OCI-LY7 (cell line): ENCODE measurements at places on chromosomes 2 and 18. TPM values are rescaled to one million over a fixed set of nuclear protein-coding genes. Genes with fewer than 3 reads are reported as not detected.

- no peak for DNase-seq
These were observed 132.1 kb upstream of the HAAO start for GRCh38 chr2:42924418-42924886.

GRCh38 chr18:41504316-41504715, 450.7 kb upstream of the PIK3C3 start:
- DNase-seq, result no peak

- no peak for DNase-seq
These were observed 83.2 kb upstream of the MC2R start for GRCh38 chr18:13998571-13998970.

DNA sequence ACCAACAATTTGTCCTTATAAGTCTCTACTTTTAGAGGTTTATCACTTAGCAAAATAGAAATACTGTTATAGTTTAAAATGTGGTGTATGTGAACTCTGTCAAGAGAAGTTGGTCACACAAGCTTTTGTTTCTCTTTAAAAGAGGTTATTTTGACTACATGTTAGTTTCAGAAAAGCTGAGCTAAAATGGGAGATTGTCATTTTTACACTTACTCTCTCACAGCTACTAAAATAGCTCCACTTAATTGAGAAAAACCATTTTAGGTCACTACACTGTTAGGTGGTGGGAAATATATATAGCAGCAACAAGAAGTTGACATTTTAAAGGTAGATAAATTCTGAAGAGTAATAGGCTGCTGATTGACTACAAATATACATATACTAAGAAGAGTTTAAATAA, 161.5 kb upstream of the KCNJ3 start:
- no peak for DNase-seq

DNA sequence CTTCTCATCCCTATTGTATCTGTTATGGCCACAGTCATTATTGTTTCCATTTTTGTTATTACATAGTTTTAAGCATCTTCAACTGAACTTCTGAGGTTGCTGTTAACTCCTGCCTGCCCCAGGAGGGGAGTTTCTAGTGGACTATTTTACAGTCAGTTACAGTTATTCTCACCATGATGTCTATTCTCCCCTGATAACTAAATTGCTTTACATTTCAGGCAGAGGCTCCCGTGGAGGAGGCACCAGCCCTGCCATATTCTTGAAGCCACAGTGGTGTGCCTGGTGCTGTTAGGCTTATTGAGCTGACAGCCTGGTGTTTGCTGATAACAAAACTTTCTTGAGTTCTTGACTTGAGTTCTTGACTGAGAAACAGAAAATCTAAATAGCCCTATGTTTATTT, 256.4 kb downstream of the TFCP2L1 start:
- no peak for DNase-seq

DNA sequence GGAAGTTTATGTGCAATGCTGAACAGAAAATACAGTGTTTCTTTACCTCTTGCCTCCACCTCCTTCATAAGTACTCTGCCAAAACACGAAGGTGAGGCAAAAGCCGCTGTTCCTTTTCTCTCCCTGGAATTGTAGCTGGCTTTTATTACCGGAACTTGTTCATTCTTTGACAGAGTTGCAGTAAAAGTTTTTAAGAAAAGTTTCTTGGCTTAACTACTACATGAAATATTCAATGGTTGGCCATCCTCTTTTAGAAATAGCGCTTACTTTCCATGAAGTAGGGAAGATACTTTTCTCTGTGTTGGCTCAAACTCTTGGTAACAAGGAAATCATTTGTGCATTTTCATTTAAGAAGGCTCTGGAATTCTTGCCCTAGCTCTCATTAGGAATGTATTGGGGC, 950.7 kb upstream of the FANCL start:
- DNase-seq, result no peak

DNA sequence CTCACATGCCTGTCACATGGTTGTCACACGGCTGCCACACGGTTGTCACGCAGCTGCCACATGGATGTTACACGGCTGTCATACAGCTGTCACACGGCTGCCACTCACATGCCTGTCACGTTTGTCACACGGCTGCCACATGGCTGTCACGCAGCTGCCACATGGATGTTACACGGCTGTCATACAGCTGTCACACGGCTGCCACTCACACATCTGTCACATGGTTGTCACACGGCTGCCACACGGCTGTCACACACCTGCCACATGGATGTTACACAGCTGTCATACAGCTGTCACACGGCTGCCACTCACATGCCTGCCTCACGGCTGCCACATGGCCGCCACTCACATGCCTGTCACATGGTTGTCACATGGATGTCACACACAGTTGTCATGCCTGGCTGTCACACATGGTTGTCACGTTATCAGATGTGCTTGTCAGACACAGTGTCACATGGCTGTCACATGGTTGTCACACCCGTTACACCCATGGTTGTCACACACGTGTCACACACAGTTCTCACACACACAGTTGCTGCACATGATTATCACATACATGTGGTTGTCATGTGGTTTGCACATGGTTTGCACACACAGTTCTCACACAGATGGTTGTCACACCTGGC, 19.4 kb downstream of the KCNG2 start:
- DNase-seq, result no peak

TACR1 gene
- not detected in 2 replicates for total RNA-seq

- DNase-seq, result no peak
These were observed 181.9 kb downstream of the TGIF1 start for GRCh38 chr18:3631887-3632286.

NAT8 gene
- total RNA-seq, result not detected in 2 replicates

- DNase-seq, result no peak
These were observed 330.0 kb upstream of the POU3F3 start for GRCh38 chr2:104523921-104524320.

DNA sequence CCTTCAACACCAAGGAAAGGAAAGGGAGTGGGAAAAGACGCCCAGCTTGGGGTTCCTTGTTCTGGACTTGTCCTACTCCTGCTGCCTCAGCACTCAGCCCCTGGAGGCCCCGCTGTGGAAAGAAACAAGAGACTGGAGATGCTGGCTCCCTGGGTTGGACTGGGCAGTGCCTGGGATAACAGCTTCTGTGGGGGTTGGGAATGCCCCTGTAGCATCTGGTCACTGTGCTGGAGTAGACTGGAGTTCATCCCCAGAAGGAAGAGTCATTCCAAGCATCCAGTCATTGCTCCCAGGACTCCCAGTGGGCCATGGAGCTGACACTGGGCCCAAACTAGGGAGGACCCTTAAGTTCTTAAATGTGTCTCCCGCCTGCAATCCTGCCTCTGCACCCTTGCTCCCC, 129.3 kb upstream of the HAAO start:
- DNase-seq, result no peak

CHN1 gene
- not detected in 2 replicates for total RNA-seq

DNA sequence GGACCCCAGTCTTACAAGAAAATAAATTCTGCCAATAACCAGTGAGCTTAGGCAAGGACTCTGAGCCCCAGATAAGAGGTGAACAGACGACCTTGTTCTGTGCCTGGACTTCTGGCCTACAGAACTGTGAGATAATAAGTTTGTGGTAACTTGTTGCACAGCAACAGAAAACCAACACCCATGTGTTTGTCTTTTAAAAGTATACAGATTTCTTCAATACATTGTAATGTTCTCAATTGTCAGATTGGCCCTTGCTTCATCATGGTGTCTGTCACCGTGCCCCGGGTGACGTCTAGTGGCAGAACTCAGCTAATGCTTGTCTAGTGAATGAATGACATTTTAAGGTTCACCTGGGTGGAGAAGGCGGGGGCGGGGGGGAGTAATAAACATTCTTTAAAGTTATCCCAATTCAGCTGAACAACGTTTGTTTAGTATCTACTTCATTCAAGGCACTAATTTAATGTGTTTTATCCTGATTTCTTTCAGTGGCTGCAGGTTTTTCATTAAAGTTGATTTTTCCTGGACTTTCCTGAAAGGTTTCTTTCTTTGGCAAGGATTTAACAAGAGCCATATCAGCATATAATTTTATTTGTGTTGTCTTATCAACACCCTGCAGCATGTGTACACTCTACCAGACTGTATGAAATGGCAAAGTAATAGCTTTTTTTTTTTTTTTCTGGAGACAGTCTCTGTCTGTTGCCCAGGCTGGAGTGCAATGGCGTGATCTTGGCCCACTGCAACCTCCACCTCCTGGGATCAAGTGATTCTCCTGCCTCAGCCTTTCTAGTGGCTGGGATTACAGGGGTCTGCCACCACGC, 123.8 kb upstream of the DLX2 start:
- DNase-seq, result peak; percentile 5

RAB17 gene
- total RNA-seq, result not detected in 2 replicates

LYPD1 gene
- 1.4 and 2.0 TPM in 2 replicates for total RNA-seq

GDF7 gene
- total RNA-seq, result 0.06 and 0.13 TPM in 2 replicates

PLCL1 gene
- not detected in 2 replicates for total RNA-seq

AFG3L2 gene
- 61.3 and 72.7 TPM in 2 replicates for total RNA-seq

DNA sequence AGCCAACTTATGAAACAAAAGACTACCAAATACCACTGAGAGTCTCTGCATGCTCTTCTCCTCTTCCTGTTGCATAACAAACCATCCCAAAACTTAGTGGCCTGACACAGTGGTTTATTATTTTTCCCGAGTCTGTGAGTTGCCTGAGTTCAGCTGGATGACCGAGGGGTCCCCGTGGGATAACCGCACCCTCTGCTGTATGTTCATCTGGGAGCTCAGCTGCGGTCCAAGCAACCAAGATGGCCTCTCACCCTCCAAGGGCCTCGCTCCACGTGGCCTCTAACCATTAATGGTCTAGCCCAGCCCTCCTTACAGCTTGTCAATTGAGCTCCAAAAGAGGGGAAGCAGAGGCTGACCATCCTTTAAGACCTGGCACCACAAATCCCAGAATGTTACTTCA, 17.1 kb downstream of the ITM2C start:
- DNase-seq, result no peak

DNA sequence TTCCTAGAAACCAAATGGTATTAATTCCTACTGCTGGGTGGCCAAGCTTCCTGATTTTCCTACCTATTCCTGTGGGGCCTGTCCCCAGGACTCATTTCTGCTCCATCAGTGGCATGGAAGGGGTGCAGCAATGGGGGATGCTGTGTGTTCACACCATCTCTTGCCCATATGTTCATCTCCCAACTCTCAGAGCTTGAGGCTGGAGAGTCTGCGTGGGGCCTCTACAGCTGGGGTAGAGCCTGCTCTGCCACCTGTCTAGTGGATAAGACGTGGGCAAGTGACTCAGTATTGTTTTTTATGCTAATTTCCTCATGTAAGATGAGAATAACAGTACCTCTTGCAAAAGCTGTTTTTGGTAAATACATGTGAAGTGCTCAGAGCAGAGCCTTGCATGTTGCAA, 149.8 kb downstream of the ACTR3 start:
- DNase-seq, result no peak

DNA sequence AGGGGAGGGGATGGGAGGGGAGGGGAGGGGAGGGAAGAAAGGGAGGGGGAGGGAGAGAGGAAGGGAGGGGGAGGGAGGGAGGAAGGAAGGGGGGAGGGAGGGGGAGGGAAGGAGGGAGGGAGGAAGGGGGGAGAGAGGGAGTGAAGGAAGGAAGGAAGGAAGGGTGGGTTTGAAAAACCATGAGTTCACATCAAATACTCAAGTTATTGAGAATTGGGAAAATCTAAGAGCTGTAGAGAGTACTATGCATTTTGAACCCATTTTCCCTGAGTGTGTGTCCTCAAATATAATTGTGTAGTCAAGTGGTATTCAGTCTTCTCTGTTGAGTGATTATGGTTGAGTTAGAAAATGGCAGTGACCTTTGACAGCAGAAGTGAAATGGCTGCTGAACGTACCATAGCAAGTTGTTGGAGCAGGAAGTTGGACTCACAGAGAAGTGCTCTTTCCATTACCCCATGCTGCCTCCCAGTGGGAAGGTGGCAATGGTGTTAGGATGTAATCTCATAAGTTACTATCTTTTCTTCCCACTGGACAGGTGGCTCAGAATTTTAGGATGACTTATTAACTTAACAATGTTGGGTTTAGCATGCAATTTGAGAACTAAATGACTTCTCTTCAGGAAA, 214.6 kb downstream of the SETBP1 start:
- peak; percentile 46 for DNase-seq

DNA sequence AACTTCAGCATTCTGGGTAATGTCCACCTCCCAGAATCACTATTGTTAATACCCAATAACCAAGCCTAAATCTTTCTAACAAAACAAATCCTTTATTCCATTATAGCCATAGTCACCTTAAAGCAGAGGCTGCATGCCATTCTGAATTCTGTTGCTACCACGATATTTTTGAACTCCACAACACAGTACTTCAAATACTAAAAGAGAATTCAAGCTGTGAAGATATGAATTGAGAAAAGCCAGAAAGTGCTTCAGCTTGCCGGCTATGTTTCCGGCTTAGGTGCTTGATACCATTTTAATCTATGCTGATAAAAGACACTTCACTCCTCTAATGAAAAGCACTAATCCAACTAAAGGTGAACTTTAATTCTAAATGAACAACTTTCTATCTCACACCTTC, 41.3 kb downstream of the GAREM1 start:
- no peak for DNase-seq

SERPINB13 gene
- not detected in 2 replicates for total RNA-seq

- DNase-seq, result no peak
These were observed 221.2 kb downstream of the KLHL29 start for GRCh38 chr2:23606196-23606595.

DNA sequence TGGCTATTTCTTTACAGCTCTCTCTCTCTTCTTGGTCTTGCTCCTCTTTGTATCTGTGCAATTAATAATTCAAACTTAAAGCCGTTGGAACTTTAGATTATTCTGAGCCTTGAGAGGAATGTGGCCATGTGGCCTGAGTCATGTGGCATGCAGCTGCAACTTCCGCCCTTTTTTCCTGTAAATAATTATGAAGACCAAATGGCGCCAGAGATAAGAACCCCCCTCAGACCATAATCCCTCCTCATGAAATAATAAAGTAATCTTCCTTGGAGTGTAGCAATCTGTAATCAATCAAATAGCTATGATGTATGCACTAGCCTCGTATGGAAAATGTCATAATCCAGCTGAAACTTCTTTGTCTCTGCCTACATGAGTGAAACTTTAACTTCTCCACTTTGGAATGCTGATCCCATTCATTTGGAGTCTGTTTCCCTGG, 13.5 kb upstream of the TWSG1 start:
- DNase-seq, result no peak

- no peak for DNase-seq
These were observed 98.1 kb downstream of the SP3 start for GRCh38 chr2:173866874-173867618.

NPHP1 gene
- 1.2 and 2.0 TPM in 2 replicates for total RNA-seq

DNA sequence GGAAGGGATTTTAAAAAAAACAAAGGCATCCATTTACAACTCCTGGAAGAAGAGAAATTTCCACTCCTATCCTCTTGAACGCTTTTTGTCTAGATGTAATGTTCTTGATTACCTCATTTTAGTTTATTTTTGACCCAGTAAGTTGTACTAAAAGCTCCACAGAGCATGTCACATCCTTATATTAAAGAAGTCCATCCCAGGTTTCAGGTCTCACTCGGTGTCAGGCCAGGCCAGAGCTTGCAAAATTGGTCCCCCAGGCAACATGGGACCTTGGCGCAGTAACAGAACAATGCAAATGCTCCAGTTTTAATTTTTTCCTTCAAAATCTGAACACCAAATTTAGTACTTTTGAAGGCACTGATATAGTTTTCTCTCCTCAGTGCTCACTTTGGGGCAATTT, 218.4 kb upstream of the REV1 start:
- peak; percentile 31 for DNase-seq
